ENCODE measurements at places on chromosomes 16 and 17.

DNA sequence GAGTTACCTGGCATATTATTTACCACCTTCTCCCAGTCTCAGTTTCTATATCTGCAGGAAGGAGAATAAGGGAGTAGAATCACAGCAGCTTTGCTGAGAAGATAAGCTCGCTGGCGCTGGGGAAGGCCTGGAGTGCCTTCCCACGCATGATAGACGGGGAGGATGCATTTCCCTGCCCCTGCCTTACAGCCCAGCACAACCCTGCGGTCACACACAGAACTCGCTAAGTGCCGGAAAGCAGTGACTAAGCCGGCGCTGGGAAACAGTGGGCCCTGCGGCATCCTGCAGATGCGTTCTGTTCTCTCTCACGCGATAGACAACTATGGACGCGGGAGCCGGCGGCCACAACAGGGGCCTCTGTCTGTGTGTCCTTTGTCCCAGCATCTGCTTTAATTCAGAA lies 4.8 kb downstream of the CA5A start:
- DNase-seq = no peak

GRCh38 chr17:48928876-48929811 lies 15.5 kb downstream of the SNF8 start:
- no peak for DNase-seq

GRCh38 chr17:50196826-50197225 lies 4.6 kb downstream of the COL1A1 start:
- DNase-seq = no peak

GRCh38 chr16:84356176-84356575 lies 12.2 kb upstream of the ATP2C2 start:
- no peak for DNase-seq

DNA sequence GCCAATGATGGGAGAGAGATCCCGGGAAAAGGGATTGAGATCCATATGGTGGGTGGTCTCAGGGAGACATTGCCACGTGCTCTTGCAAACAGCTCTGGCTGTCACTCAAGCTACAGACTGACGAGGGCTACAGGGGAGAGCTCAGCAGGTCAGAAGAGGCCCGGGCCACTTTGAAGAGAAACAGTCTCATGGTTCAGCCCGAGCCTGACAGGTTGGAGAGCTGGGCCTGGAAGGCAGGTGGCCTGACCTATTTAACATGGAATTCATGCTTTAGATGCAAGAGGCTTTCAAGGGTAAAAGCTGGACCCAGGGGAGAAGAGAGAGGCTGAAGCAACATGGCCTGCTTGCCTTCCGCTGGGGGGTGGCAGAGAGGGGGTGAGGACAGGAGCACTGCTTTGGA lies 81.0 kb upstream of the BRD7 start:
- no peak for DNase-seq

DNA sequence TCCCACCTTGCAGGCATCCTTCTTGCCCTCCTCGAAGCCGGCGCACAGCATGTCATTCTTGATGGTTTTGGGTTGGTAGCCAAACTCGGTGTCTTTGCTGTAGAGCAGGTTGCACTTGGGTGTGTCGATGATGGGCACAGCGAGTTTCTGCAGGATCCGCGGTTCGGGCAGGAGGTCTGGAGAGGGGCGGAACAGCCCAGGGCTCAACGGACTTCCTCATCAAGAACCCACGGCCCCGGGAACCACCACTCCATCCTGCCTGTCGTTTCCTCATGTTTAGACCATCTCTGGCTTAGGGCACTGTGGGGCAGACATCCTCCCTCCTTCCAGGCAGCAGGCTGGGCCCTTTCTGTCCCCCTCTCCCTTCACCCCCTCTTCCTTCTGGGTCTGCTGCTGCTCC lies 6.5 kb downstream of the PRSS27 start:
- no peak for DNase-seq

- DNase-seq = no peak
Measured at GRCh38 chr16:87305505-87306391, 11.4 kb downstream of the C16orf95 start.

GRCh38 chr17:60110586-60110985 lies 31.9 kb upstream of the HEATR6 start:
- DNase-seq = no peak

- peak; percentile 27 for DNase-seq
Measured at GRCh38 chr17:78421534-78422266, 43.3 kb downstream of the PGS1 start.

DNA sequence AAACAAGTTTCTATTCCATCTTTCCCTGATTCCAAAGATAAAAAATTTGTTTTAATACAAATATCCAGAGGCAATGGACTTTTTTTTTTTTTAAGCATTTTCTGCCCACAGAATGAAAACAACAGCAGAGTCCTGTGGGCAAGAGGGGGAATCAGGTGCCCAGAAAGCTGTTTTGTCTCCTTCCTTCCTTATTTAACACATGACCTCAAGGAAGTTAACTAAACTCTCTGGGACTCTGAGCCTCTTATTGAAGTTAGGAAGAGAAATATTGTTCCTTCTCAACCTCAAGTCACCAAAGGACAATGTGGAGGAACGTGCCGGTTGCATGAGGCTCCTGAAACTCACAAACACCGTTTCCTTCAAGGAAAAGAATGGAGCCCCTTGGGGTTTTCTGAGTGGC lies 34.9 kb downstream of the LITAF start:
- DNase-seq = no peak

- no peak for DNase-seq
Measured at GRCh38 chr17:8745586-8746500, 1.2 kb upstream of the CCDC42 start.

GRCh38 chr16:28117168-28117565 lies 53.7 kb upstream of the GSG1L start:
- DNase-seq = no peak

GRCh38 chr17:17849147-17849820 lies 12.5 kb upstream of the SREBF1 start:
- no peak for DNase-seq

GRCh38 chr16:24511792-24512191 lies 27.6 kb upstream of the RBBP6 start:
- no peak for DNase-seq

DNA sequence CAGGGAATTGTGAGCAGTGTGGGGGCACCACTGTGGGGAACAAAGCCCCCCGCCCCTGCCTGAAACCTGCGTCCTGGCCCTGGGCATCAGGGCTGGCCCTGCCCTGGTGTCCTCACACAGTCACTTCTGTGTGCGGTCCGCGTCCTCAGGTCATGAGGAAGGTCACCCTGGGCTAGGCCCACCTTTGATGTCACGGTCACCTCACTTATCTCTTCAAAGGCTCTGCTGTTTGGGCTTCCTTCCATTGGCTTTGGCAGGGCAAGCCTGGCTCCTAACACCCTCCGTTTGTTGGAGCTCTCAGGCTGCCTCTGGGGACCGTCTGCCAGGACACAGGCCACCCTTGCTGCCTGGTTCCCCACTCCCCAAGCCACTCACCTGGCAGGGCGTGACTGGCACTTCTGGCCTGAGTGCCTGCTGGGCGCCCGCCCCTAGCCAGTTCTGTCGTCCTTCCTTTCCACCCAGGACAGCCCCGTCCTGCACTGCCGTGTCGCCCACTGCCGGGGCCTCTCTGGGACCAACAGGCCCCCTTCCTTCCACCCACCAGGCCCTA lies 8.8 kb downstream of the CENPX start:
- DNase-seq = no peak

DNA sequence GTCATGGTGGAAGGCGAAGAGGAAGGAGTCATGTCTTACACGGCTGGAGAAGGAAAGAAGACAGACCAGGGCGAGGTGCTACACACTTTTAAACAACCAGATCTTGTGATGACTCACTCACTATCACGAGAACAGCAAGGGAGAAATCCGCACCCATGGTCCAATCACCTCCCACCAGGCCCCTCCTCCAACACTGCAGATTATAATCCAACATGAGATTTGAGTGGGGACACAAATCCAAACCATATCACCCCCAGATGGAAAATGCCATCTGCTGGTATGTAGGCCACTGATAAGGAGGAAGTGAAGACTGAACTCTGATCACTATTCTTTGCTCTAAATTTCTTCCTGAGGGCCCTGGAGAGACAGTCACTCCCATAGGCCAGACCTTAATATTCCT lies 7.5 kb upstream of the ITGAX start:
- DNase-seq = no peak
